H1 (cell line): ENCODE measurements at places on chromosomes 11 and 22.

DNA sequence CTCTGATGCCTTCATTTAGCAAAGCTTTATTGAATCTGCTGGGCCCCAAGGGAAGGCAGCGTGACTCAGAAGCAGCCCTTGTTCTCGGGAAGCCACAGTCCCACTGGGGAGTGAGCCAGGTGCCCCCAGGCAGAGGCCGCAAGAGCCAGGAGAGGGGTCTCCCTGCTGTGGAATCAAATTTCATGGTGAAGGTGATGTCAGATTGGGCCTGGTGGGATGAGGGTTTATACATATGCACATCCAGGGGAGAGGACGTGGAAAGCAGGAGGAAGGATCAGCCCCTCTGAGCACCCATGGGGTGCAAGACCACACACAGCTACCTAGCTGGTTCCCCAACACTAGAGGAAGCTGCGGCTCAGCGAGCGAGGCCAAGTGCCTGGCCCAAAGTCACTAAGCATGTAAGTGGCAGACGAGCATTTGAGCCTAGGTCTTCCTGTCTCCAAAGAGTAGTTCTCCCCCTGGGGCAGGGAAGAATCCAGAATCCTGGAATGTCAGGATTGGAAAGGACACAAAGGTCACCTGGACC lies 2.0 kb downstream of the SYNGR1 start:
- DNase-seq: no peak

- DNase-seq: no peak
Measured at GRCh38 chr11:114182471-114183043, 113.6 kb upstream of the NNMT start.

DNA sequence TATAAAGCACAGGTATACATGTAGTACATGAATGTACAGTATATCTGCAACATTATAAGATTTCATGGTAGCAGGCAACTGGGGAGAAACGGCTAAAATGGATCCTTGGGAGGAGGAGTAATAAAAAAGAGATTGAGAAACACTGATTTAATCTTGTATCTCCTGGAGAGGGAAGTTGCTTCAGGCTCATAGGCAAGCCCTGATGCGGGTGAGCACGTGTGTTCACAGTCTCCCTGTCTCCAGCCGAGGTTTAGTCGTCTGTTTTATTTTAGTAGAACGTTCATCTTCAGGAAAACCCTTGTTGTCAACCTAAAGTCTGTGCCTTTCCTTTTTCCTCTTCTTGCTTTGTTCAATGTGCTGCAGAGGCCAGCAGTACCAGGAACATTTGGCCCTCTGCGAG lies 21.8 kb upstream of the SLC25A18 start:
- DNase-seq: no peak

GRCh38 chr11:67082071-67082791 lies 25.6 kb downstream of the RHOD start:
- DNase-seq: no peak

DNA sequence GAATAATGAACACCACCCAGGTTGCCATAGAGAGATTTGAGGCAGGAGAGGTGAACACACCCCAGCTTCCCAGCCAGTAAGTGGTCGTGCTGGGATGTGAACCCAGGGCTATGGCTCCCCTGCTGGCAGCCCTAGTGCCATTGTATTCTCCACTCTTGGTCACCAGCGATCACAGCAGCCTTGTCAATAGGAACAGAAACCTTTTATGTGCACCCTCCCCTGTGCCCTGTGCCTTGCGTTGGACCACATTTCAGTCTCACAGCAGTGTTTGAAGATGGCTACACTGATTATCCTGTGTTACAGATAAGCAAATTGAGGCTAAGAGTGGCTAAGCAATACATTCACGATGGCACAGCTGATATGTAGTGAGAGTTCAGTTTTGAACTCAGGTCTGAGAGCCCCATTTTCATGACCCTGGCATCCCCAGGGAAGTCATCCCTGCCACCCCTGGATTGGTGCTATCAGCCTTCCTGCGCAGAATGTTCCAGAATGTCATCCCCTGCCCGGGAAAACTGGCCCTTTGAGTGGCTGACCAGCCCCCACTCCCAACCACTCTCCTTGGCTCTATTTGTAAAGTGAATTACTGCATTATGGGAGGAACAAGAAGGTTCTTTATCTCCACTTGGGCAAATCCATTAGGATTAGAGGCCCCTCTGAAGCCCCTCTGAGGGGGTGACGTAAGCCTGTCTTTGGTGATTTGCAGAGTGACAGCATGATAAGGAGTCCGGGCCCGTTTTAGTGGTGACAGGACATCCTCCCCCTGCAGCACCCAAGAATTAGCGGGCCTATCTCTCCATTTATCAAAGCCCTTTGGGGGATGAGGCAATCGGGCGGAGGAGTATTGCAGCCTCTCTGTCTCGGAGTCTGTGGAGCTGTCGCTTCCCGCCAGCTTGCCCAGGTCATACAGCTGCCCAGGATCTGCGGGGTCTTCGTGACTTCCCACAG lies 30.9 kb downstream of the SMIM38 start:
- no peak for DNase-seq

DNA sequence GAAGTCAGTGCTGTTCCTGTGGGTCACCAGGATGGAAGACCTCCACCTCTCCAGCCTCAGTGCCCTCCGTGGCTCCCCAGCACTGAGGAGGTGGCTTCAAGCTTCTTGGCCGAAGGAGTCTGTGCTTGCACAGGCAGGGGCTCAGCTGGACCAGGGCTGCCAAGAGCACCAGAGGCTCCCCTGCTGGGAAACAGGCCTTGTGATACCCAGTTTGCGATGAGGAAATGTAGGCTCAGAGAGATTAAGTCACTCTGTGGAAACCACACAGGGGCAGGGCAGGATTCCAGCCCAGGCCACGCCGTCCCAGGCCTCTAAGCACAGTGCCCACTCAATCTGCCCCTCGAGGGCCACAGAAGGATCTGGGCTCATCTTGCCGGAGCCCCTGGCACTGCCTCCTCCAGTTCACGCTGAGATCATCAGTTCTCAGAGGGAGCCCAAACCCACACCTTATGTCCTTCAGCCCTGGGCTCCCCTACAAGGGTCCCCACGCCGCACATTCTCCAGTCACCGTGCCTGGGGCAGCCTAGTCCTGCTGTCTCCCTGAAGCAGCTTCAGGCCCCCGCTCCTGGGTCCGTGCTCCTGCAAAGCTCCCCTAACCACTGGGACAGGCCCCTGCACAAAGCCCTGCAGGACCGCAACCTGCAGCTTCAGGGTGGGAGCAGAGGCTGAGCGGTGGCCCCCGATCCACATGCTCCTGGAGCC lies 21.6 kb downstream of the ANO1 start:
- no peak for DNase-seq

DNA sequence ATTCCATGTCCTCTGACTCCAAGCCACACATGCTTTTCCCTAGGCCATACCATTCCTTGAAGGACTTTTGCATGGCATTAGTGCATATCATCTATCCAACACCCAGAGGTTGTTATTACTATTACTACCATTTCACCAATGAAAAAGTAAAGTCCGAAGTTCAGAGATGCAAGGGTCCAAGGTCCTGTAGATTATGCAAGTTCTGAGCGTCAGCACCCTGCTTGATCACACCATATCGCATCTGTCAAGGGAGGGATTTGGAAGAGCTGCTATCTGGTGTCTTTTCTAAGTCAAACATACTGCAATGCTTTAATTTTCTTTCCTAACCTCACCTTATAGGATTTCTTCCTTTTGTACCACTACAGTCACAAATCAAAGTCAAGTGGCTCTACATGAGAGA lies 214.7 kb upstream of the CADM1 start:
- no peak for DNase-seq

- no peak for DNase-seq
Measured at GRCh38 chr11:119446434-119446833, 23.5 kb upstream of the THY1 start.

DNA sequence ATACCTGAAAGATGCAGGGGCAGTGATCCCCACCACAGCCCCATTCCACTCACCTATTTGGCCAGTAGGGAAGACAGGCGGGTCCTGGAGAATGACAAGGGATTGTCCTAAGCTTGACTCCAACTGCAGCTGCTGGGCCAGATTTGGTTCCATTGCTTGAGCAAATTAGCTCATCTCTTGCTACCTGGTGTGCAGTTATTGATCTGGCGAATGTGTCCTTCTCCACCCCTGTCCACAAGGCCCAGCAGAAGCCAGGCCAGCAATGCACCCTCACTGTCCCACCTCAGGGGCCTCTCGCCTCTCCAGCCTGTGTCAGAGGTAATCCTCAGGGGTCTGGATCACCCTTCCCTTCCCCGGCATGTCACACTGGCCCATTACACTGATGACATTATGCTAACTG lies 23.3 kb downstream of the TSPAN32 start:
- DNase-seq: no peak

DNA sequence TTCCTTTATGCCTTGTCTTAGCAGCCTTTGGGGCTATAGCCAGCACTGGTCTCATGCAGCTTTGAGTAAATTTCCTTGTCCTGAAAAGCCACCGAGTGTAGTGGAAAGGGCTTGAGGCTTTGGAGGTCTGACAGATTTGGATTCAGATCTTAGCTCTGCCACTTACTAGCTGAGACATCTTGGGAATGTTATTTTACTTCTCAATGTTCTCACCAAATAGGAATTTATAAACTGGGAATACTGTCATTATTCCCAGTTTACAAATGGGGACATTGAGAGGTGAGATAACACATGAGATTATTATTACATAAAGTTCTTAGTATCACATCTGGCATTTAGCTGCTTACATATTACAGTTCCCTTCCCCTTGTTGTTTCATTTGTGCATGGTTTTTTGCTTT lies 95.5 kb downstream of the COMMD9 start:
- no peak for DNase-seq

DNA sequence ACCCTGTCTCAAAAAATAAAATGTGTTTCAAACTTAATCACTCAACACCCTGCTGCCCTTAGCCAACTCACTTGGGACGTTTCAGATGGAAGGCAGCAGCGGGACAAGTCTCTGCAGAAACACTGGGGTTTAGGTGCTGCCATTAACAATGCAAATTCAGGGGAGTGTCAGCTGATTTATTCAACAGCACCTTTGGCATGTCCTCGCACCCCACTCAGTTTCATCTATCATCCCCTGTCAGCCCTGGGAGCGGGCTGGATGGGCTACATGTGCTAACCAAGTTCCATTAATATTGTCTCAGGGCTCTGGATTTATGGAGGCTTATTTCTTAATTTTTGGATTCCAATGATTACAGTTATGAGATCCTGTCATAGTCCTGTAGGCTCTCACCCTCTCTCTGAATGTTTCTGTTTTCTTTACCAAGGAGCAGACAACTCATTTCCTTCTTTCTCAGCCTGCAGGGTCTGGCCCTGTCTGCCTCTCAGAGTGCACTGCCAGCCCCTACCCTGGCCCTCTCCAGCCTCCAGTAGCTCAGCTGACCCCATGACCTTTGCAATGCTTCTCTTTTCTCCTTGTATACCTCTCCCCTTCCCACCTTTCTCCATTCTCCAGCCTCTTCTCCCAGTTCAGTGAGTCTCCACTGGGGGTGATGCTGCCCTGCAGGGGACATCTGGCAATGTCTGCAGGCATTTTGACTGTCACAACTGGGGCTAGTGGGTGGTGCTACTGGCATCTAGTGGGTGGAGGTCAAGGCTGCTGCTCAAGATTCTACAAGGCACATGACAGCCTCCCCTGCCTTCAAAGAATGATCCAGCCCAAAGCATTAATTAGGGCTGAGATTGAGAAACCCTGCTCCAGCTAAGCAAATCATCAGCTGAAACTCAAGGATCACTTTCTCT lies 79.0 kb downstream of the APIP start:
- no peak for DNase-seq

DNA sequence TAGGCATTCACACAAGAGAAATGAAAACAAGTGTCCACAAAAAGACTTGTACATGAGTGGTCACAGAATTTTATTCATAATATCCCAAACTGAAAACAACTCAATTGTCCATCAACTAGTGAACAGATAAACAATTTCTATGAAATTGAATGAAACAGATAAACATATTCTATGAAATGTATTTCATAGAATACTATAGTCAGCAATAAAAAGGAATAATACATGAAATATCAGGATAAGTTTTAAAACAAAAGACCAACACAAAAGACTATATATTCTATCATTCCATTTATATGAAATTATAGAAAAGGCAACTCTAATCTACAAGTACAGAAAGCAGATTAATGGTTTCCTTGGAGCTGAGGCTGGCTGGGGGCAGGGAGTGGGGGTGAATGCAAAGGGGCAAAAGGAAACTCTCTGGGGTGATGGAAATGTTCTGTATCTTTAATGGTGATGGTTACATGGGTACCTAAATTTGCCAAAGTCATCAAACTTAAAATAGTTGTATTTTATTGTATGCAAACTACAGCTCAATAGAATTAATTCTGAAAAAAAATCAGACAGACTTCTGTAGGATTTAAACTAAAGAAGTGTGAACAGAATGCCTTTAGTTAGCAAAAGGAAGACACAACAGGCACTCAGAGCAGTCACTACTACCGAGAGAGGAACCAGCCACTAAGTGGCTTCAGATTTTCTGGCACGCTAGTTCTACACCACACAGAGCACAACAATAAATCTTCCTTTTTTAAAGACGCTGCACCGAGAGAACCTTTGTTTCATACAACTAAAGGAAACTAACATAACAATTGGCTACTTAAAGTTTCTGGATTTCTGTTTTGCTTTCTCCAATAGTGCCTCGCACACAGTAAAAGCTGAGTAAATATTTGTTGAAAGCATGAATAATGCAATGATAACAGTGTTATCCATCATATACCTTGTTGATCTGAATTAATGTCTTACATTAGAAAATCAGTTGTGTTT lies 15.4 kb downstream of the CCDC34 start:
- no peak for DNase-seq

DNA sequence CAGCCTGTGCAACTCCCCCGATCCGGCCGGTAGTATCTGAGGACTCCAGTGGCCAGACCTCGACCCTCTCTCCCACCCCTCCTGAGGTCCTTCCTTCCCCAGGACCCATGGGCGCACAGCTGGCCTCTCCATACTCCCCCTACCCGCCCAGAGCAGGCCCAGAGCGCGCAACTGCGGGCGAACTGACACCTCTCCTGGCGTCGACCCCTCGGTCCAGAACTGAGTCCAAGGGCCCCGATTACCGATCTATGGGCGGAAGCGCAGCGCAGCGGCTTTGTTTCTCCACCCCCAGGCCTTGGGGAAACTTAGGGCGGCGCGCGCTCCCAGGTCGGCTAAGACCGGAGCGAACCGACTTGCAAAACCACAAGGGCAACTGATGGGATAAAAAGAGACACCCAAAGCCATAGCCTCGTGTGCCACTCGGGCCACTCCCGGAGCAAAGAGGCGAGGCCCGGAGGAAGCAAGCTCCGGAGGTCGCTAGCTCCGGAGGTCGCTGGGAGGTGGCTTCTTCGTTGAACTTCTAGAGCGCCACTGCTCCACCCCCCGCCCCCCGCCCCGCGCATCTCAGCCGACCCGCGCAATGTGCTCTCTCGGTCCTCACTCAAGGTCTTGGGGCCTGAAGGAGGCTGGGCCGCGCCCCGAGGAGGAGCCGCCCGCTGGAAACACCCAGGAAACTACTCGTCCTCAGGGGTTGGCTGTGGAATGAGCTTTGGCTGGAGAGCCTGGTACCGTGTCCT lies 9.8 kb upstream of the ALX4 start:
- peak; percentile 76 for DNase-seq
